Stimulated activated CD4-positive, alpha-beta T cell treated with anti-CD3 and anti-CD28 coated beads, Interleukin-1b, Interleukin-23, amount 100 ng/mL, for 24 hours (primary cell): ENCODE measurements at places on chromosomes 11 and 22.
A peak's percentile ranks its signal among the peaks of the same experiment; 100 is the strongest.

GRCh38 chr11:93028960-93029522 lies 59.6 kb downstream of the MTNR1B start:
- no peak for DNase-seq

DNA sequence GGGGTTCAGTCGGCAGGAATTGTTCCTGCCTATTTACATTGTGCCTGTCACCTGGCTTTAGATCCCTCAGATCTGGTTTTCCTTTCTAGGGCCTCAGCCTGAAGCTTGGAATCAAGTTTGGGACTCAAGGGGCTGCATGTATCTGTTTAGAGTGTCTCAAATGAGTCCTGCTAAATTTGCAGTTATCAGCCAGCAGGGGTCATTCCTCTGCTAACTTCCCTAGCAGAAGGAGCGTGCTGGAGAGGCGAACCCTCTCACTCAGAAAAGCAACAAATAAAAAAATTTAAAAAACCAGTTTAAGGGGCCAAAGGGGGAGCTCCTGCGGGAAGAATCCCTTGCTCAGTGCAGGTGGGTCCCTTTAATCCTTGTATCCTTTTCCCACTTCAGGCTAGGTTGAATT lies 1220.2 kb downstream of the JRKL start:
- DNase-seq, result no peak

DNA sequence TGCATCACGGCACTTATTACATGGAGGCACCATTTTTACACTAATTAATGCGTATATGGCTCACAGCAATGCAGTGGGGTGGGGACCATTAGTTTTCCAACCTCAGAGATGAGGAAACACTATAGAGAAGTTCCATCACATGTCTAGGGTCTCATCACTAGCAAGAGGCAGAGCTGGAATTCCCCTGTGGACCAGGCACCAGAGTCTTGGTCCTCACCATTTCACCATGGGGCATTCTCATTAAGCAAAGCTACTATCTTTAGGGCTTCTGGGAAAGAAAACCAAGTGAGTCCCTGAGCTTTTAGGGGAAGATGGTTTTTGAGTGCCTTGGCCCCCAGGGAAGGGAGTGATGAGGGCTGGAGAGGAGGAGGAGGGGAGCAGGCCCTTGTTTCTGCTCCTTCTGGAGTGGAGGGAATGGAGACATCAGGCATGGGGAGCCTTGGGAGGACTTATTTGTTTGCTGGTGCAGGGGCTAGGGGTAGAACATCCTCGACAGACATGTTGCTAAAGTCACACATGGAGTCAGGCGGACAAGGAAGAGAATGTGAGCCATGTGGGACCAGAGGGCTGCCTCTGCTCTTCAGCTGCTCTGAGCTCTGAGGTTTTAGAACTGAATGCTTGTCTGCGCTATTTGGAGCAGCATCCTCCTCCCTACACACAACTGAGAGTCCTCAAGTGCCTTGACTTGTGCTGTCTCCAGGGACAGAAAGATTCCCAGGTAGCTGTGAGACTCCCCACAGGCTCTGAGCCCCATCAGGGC lies 40.3 kb upstream of the ZBED5 start:
- DNase-seq, result no peak

DNA sequence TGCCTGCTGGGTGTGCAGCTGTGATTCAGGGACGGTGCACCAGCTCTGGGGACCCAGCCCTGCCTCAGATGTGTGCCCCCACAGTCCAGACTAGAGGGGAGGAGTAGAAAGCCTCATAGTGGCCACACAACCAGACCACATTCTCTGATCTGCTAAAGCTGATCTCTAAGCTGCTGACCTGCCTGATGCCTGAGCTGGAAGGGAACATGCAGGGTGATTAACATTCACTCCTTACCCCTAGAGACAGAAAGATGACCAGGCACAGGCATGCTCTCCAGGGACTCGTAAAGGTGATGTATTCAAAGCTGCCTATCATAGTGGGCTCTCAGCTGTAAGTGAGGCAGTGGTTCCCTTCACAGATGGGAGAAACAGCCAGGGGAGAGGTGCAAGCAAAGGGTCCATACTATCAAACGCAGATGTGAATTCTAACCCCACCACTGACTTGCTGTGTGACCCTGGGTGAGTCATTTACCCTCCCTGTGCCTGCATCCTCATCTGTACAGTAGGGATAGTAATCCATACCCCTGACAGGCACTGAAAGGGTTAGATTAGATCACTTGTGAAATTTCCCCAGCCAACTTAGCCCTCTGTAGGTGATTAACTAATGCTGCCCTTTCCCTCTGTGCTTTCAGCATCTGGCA lies 29.0 kb upstream of the LRRC32 start:
- DNase-seq, result no peak

DNA sequence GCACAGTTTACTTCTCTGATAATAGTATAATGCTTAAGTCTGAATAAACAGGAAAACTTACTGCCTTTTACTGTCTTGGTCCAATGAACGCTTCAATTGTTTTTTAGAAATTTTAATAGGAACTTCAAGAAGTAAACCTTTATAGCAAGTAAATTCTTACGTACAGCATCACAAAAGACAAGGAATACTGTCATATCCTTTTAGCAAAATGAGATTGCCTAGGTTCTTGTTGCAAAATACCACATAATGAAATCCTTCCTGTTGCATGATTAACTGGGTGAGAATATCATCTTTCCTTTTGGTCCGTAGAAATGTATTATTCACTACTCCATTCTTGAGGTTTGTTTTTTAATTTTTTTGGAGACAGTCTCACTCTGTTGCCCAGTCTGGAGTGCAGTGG lies 22.3 kb upstream of the HIKESHI start:
- no peak for DNase-seq

DNA sequence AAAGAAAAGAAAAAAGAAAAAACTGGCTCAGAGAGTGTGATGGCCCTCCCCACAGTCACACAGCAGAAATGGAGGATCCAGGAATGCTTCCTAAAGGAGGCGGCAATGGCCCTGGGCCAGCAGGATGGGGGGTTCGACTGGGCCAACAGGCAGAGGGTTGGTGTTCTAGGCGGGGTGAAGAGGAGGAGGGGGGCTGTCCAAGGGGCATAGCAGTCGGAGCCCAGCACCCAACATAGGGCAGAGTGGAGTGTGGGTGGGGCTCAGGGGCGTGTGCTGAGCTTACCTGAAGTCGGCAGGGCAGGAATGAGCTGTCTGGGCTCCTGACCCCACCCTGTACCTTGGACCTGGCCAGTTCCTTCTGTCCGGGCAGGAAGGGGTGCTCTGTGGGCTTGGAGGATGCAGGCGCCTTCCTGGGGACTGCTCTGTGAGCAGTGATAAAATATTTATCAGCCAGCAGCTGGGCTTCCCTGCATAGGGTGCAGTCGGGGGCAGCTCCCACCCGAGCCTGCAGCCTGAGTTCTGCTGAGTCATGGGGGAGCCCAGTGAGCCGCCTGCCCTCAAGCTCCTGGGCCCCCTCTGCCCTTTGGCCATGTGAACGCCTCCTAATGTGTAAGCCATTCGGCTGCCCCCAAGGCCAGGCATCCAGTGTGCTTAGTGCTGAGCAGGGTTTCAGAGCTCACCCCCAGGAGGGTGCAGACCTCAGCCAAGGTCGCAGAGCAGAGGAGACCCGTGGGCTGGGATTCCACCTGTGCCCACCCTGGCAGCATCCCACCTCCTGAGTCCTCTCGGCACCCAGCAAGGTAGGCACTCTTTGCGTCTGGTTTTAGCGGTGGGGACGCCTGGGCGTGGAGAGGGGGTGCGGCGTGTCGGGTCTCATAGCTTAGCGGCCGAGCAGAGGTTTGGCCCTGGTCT lies 25.3 kb upstream of the PRR5 start:
- no peak for DNase-seq

DNA sequence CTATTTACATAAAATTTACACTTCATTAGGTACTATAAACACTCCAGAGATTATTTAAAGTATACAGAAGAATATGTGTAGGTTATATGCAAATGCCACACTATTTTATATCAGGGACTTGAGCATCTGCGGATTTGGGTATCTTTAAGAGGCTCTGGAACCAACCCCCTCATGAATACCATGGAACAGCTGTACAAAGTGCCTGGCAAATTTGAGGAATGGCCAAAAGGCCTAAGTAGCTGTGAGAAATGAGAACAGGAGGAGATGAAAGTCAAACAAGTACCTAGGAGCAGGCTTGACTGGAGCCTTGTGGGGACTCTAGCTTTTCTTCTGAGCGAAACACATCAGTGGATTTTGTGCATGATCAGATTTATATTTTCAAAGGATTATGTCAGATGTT lies 149.3 kb downstream of the RBFOX2 start:
- DNase-seq, result no peak

DNA sequence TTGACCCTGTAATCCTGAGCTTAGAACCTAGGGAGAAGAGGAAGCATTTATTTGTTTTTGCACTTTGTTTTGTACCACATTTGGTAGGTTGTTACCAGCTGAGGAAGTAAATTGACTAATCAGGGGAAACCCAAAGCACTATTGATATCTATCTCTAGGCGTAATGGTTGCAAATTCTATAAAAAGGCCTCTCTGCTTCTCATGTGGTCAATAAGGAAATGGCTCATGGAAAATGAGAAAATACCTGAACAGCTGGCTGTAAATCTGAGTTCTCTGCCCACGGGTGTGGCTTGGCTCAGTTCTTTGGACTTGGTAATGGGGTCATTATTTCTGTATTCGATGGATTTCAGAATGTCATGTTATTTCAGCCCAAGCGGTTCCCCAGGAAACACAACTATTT lies 42.4 kb downstream of the BARX2 start:
- DNase-seq, result no peak

DNA sequence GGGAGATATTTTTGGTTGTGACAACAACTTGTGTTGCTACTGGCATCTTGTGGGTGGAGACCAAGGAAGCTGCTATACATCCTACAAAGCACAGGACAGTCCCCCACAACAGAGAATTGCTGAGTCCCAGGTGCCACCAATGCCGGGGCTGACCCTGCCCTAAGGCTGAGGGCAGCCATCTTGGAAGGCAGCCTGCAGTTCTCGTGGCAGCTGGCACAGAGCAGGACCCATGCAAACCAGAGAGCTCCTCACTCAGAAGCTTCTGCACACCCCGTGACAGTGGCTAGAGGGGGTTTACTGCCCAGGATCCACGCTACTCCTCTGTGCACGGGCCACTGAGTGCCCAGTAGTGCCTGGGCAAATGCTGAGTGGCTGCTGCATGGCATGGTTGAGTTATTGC lies 143.4 kb downstream of the CTTN start:
- no peak for DNase-seq

DNA sequence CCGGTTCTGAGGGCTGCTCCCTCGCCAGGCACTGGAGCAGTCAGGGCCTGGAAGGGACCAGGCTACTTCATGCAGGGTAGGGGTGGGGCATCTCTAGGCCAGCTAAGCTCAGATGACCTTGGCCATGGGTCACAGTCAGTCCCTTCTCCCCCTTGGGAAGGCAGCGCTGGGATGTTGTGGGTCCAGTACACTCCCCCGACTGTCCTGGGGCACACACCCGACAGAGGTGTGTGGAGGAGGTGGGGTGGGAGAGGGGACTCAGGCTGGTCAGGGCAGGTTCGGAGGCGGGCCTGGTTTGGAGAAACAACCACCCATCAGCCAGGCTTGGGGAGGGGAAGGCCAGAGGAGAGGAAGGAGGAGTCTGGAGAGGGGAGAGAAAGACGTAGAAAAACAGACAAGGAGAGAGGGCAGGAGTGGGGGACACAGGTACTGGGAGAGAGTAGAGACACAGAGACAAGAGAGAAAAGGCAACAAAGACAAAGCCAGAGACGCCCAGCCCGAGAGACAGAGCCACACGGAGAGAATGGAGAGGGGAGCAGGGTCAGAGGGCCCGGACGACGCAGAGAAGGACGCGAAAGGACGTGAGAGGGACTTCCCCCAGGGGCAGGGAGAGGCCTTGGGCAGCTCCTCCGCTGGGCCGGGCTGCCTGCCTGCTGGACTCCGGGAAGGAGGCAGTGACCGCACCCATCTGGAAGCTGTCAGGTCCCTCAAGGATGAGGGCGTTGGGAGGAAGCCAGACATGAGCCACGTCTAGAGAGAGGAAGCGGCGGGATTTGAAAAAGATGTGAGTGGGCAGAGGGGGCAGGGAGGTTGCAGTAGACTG lies 30.6 kb upstream of the TSKU start:
- DNase-seq, result no peak

- no peak for DNase-seq
Measured at GRCh38 chr11:19467904-19468303, 227.2 kb upstream of the E2F8 start.

GRCh38 chr11:95338430-95338991 lies 107.5 kb upstream of the SESN3 start:
- DNase-seq, result no peak

DNA sequence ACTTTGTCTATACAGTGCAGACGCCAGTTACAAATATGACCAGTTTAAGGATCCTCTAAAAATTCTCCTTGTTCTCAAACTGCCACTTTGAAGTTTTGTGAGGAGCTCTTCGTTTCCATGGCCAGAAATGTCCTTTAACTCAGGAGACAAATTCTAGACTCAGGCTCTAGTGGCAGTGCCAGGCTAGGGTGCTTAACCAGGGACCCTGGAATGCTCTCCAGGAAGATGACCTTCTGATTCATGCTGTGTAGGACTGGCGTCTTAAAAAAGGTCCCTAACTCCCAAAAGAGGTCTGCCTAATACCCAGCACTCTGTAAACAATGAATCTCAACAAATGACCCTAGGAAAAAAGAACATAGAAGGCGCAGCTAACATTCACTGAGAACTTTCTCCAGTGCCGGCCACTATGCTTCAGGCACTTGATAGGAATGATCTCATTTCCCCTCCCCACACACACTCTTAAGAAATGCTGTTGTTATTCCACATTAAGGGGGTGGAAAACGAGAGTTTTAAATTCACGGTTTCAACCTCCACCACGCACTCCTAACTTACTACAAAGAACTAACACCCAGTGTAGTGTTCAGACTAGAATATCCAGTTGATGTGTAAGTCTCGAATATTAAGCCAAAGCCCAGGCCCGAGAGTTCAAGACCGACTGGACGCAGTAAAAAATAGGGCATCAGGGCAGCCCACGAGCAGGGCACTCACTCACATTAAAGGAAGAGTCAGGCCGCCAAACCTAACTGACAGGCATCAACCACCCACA lies 747 bp downstream of the NXF1 start:
- DNase-seq, result no peak

- DNase-seq, result no peak
Measured at GRCh38 chr11:2247496-2247895, 22.9 kb downstream of the ASCL2 start.

DNA sequence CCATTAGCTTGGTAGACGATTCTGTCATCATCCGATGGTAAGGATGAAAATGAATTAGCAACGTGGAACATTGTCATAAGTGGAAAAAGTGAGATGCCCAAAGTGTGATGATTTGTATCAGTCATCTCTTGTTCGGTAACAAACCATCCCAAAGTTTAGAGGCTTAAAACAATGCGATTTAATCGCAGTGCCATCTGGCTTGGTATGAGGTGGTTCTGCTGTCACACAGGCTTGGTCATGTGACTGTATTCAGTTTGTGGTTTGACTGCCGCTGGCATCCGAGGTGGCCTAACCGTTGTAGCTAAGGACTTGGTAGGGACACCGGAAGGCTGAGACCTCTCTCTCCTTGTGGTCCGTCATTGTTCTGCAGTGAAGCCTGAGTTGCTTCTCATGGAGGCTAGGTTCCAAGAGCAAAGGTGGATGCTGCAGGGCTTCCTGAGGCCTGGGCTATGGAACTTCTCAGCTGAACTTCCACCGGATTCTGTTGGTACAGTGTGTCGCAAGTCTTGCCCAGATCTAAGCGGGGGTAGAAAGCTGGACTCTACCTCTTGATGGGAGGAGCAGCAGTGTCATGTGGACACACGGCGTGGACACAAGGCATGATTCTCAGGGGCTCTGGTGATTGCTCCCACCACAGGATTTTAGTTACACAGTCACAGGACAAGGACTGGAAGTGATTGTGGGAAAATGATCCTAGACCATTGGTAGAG lies 36.3 kb downstream of the BCR start:
- DNase-seq, result peak; percentile 25
